CD4-positive, alpha-beta T cell treated with Interferon gamma for 1 hour (primary cell): ENCODE measurements at places on chromosomes 6 and 20.

GRCh38 chr6:83872386-83873118 is 13.1 kb downstream of the CYB5R4 start:
- no peak for DNase-seq

DNA sequence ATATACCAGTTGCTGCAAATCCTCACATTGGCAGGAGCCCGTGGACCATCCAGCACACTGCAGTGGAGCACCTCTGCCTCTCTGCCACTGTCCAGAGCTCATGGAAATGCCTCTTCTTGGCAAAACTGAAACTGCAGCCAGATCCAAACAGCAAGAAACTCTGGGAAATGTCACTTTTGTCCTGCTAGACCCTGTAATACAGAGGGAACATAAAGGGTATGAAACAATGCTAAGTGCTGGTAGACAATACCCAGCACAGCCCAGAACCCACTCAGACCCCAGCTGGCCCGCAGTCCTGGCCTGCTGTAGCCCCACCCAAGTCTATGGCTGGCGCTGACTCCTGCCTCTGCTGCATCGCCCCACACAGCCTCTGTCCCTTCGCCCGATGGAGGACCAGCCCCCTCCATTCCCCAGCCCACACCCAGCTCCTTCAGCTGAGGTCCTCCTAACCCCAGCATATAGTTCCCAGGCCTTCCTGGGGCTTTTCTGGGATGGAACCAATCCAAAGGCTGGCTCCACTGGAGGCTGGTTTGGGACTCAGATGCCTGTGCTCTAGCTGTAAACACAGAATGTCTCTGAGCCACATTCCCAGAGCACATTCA is 242.5 kb downstream of the LRFN2 start:
- no peak for DNase-seq

- DNase-seq = peak; percentile 8
Measured at GRCh38 chr6:139027620-139028182, 844 bp upstream of the ABRACL start.

GRCh38 chr6:15901141-15902115 is 227.5 kb upstream of the MYLIP start:
- DNase-seq = peak; percentile 48

- DNase-seq = no peak
Measured at GRCh38 chr6:36329798-36330291, 6.8 kb downstream of the BNIP5 start.

DNA sequence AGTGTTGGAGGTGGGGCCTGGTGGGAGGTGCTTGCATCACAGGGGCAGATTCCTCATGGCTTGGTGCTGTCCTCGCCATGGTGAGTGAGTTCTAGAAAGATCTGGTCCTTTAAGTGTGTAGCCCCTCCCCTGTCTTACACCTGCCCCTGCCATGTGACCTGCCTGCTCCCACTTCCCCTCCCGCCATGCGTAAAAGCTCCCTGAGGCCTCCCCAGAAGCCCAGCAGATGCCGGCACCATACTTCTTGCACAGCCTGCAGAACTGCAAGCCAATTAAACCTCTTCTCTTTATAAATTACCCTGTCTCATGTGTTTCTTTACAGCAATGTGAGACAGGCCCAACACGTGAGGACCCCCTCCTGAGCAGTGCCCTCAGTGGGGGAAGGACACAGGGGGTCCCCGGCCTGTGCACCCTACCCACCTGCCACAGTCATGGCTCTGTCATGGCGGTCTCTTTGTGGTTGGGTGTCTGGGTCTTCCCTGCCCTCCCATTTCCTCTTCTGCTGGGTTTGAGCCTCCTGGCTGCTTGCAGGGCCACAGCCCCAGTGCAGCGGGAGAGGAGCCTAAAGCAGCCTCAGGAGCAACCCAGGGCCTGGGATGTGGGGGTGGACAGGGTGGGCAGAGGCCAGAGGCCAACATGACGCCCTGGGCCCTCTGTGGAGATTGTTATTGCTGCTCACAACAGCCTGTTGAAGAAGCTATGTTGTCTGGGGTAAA is 87.2 kb upstream of the QKI start:
- no peak for DNase-seq

DNA sequence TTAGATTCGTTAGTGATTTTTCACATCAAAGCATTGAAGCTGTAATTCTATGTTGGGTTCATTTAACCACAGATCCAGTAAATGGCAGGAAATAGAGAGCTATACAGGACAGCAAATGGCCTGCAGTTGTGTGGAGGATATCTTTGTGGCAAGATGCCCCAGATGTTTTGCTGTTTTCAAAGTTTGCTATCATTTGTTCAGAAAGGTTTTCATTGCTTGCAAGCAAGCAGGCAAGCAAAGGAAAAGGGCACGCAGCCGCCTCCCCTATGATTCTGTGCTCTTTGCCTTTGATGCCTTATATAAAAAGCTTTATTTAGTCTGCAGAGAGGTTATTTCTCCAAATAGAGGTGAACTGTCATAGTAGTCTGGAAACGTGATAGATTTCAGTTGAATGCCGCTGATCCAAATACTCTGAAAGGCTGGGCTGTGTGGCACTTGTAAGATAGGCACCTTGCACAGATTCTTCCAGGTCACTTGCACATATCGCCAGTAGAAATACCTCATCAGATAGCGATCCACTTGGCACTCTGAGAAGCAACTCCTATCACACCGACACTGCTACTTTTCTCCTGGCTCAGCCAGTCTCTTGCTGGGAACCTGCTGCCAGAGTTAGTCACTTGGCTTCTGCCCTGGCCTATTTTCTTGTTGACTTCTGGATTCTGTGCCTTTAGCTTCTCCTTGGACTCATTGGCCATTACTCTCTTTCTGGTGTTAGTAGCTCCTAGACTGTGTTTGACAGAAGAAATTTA is 66.4 kb downstream of the UTRN start:
- DNase-seq = no peak

DNA sequence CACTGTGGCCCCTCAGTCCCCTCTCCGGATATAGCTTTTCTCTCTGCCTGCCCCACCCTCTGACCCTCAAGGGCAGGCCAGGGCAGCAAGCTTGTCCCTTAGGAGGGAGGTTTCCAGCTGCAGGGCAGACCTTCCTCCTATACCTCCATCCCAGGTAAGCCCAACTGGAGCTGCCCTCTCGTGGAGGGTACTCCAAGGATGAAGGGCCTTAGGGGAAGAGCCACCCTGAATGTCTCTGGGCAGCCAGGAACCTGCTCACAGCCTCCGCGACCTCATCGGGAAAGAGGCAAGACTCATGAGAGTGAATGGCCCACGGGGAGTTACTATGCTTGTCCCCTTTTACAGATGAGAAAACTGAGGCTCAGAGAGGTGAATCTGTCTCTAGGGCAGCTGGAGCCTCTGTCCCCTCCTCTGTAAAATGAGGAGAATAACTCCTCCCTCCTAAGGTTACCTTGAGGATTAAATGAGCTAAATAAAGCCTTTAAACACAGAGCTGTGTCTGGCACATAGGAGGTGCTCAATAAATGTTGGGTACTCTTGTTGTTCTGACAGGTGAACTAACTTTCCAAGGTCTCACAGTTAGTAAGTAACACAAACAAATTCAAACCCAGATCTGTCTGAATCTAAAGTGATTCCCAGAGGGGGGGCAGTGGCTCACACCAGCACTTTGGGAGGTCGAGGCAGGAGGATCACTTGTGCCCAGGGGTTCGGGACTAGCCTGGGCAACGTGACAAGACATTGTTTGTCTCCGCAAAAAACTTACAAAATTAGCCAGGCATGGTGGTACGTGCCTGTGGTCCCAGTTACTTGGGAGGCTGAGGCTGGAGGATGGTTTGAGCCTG is 12.1 kb downstream of the SRXN1 start:
- DNase-seq = no peak

GRCh38 chr6:31541059-31541657 is 645 bp downstream of the DDX39B start:
- peak; percentile 70 for DNase-seq

GRCh38 chr6:125808060-125808459 is 17.3 kb downstream of the NCOA7 start:
- DNase-seq = no peak

DNA sequence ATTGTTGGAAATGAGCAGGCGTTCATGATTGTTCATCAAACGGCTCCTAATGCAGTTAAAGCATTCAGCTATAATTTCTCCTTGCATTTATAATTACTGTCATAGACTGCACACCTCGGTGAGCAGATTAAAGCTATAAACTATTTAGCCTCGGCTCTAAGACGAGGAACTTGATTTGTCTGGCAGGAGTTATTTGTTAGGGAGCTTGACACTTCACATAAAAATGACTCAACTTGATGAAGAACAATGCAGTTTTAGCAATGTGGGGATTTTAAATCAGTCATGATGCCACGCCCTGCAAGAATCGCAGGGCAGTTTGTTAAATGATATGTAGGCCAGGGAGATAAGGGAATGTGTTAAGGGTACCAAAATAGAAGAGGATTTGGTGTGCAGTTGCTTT is 290.2 kb downstream of the TSHZ2 start:
- DNase-seq = no peak

DNA sequence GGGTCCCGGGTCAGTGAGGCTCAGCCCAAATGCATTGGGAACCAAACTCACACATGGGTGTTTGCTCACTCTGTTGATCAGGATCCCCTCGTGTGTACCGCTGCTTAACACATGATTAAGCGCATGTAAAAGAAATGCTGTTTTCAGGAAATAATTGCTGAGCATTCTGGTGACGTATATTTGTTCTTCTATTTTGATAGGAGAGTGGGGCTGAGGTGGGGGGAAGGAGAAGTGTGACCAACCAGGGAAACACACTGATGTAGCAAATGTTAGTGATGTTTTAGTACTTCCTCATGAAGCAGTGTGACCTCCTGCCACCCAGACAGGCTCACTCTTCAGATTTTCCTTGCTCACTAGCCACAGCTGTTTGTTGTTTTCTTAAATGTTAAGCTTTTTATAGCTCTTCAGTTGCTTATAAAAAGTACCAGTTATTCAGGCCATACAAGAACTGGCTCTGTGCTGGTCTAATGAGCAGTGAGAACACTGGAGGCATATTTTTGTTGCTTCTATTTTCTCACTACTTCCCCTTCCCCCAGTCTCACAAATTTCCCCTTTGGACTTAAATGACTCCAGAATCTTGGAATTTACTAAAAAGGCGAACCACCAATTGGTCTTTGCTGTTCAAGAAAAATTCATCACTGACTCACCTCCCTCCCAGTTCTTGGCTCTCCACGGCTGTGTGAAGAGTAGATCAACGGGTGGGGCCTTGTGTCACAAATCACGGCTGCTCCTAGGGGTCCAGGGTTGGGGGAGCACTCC is 79.2 kb upstream of the BACH2 start:
- DNase-seq = peak; percentile 77
